Hippocampal formation (tissue), 2 donors: ENCODE measurements at places on chromosomes 2 and 18.

DNA sequence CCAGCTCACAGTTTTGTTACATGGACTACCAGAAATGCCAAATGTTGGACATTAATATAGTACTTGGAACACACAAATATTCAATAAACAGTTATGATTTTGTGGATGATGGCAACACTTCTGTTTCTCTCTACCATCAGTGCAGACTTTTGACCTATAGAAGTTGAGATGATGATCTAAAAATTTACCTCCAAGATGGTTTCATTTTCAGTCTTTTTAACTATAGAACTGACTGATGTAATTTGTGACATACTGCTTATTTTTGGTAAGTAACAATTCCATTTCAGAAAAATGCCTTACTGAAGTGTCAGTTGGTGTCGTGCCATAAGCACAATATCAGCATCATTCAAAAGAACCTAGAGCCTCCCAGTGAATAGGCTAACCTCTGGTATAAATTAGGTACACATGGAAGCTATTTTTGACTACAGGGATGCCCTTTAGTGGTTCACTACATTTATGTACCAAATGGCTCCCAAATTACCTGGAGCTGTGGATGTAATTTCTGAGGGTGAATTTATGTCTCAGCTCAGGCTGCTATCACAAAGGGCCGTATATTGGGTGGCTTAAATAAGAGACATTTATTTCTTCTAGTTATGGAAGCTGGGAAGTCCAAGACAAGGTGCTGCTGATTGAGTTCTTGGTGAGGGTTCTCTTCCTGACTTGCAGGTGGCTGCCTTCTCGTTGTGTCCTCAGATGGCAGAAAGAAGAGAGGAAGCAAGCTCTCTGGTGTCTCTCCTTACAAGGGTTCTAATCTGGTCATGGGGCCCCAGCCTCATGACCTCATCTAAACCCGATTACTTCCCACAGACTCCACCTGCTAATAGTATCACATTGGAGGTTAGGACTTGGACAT is 66.5 kb downstream of the ALPK2 start:
- DNase-seq: no peak

- DNase-seq: no peak
Measured at GRCh38 chr2:37389989-37390765, 45.7 kb downstream of the QPCT start.

DNA sequence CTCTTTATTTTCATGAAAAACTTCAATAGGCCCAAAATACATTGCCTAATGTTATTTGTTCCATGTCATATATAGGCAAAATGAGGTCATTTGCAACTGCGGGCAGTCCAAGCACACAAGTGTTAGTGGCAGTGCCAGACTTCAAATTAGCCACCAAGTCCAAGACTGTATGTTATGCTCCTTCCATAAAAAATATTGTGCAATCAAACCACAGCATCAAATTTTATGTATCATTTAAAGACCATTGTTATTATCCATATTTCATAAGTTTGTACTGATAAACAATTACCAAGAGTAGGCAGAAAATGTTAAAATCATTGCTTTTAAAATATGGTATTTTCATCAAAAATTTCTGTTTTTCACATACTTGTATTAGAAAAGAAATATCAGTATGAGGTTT is 54.1 kb downstream of the XIRP2 start:
- no peak for DNase-seq

DNA sequence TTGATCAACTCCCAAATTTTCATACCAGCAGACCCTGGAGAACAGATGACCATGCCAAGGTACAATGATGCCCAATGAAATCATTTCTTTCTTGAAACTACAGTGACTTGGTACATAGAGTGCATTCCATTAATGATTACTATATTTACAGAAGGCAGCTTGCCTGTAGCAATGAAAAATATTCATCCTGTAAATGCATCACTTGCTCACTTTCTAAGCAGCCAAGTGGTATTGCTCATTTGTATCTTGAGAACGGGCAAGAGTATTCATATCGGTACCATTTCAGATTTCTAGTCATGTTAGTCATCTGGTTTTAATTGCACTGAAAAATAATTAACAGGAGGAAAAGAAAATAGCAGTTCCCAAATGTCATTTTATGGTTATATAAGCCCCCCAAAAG is 59.6 kb downstream of the VIL1 start:
- DNase-seq: no peak

DNA sequence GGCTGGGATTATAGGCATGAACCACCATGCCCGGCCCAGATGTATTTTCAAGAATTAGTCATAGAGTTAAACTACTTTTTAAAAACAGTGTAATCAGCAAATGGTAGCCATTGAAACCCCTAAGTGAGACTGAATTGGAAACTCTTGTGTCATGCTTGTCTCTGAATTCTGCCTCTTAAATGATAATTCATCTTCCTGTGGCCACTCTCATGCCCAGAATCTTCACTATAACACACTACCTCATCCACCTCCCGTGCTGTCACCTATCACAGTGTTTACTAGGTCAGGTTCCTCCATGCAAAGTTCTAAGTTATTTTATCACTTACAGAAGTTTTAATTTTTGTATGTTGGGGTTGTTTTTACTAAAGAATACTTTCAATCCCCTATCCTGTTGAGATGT is 197.5 kb downstream of the PHLPP1 start:
- DNase-seq: no peak

DNA sequence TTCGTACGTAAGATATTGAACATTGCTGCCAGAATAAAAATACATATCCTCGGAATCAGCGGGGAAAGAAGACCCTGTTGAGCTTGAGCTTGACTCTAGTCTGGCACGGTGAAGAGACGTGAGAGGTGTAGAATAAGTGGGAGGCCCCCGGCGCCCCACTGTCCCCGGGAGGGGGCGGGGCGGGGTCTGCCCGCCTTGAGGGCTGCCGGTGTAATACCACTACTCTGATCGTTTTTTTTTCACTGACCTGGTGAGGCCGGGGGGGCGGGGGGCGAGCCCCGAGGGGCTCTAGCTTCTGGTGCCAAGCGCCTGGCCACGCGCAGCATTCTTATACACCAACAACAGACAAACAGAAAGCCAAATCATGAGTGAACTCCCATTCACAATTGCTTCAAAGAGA is 324.0 kb upstream of the REG3G start:
- DNase-seq: no peak

- DNase-seq: no peak
Measured at GRCh38 chr2:17413036-17413435, 105.2 kb downstream of the RAD51AP2 start.
